ENCODE measurements at places on chromosomes 2 and 18. TPM values are rescaled to one million over a fixed set of nuclear protein-coding genes. Genes with fewer than 3 reads are reported as not detected.

ANKRD30B gene
- total RNA-seq: not detected

COL6A3 gene
- total RNA-seq: 3.5 TPM

AQP12A gene
- not detected for total RNA-seq

HOXD11 gene
- total RNA-seq: not detected

MAPK4 gene
- total RNA-seq: not detected

SP5 gene
- not detected for total RNA-seq

KCNG2 gene
- total RNA-seq: not detected

IL37 gene
- not detected for total RNA-seq

CDCA7 gene
- 0.73 TPM for total RNA-seq

UGT1A4 gene
- total RNA-seq: not detected

CCDC85A gene
- total RNA-seq: not detected

C2orf72 gene
- total RNA-seq: not detected

PIEZO2 gene
- not detected for total RNA-seq

CCL20 gene
- total RNA-seq: not detected

CFAP65 gene
- total RNA-seq: not detected

ECEL1 gene
- total RNA-seq: not detected

SCTR gene
- total RNA-seq: not detected

FEV gene
- total RNA-seq: not detected
